Aortic smooth muscle cell (primary cell): ENCODE measurements at places on chromosomes 1 and 21. TPM values are rescaled to one million over a fixed set of nuclear protein-coding genes. Genes with fewer than 3 reads are reported as not detected.

The XCL1 gene
- not detected in 2 replicates for total RNA-seq

The BCL2L15 gene
- 0.26 and 0.31 TPM in 2 replicates for total RNA-seq

The IL12RB2 gene
- not detected in 2 replicates for total RNA-seq

The LHX4 gene
- total RNA-seq, result under 0.01 TPM in 2 replicates

The SPOCD1 gene
- total RNA-seq, result 35.8 and 43.3 TPM in 2 replicates

The CD1D gene
- total RNA-seq, result under 0.01 TPM in 1 of 2 replicates, not detected in the other

The OR6K3 gene
- not detected in 2 replicates for total RNA-seq

The KRTAP13-2 gene
- total RNA-seq, result not detected in 2 replicates

The CD1B gene
- not detected in 2 replicates for total RNA-seq

The INTS3 gene
- total RNA-seq, result 26.2 and 31.3 TPM in 2 replicates

The C1orf94 gene
- total RNA-seq, result under 0.01 and 0.06 TPM in 2 replicates

The PANK4 gene
- 16.4 and 20.5 TPM in 2 replicates for total RNA-seq

The TNFRSF8 gene
- total RNA-seq, result not detected in 2 replicates

The LCE1C gene
- total RNA-seq, result not detected in 2 replicates

The LCE3E gene
- total RNA-seq, result not detected in 2 replicates

The ELF3 gene
- total RNA-seq, result under 0.01 and 0.12 TPM in 2 replicates

The FAM43B gene
- total RNA-seq, result 0.06 TPM in 1 of 2 replicates, not detected in the other
